Peyer's patch (tissue), 4 donors: ENCODE measurements at places on chromosomes 2 and 18.

DNA sequence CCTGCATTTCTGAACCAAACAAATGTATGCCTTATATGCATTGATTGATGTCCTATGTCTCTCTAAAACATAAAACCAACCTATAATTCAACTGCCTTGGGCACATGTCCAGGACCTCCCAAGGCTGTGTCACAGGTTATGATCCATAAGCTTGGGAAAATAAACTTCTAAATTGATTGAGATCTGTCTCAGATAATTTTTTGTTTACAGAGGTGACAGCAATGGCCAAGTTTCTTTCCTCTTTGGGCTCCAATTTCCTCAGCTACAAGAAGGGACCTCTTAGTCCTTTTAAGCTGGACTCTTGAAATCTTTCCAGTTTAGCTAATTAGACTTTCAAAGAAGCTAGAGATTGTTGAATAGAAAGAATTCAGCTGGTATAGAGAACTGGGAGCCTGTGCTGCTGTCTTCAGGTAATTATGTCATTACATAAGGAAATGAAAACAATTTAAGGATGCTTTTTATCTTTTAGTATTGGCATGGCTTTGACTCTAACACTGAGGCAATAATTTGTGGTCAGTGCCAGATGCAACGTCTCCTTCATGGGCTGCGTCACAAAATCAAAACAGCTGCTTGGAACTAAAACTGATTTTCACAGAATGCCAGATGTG is 412.1 kb upstream of the TRIB2 start:
- no peak for DNase-seq

DNA sequence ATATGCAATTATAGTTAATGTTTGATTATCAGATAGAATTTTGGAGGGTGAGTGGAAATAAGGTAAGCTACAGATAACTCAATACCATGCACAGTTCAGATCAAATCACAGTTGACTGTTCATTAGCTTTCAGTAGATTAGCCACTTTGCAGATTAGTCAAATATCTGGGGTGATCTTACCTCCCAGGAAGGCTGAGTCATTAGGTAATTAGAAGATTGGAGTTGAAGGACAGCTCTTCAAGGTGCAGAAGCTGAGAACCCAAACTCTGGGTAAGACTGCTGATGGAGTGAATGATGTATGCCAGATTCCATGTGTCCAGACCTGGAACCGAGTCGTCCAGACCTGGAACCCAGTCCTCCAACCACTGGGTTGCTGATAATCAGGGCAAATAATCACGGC is 262.8 kb upstream of the UBE2E3 start:
- no peak for DNase-seq

DNA sequence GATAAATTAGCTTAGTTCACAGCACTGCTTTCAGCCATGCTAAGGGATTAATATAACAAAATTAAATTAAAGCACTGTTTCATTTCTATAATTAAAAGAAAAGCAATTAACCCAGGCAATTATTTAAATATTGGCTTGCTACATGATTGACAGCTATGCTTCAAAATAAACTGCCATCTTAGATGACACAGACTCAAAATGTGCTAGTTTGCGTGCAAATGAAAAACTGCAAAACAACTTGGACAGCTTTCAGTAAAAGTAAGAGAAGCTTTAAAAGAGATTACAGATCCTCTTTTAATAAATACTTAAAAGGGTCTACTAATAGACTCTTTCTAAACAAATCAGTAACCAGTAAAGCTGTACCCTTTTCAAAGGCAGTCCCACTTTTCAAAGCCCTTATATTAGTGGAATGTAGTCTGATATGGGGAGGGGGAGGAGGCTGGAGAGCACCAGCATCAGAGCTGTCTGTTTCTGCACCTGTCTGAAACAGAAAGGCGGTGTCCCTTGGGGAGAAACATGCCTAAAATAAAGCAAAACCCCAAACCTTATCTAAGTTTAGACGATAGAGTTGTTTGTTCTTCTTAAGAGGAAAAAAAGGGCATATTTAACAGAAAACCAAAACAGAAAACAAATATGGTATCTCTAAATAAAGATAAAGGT is 20.8 kb downstream of the EIF2AK3 start:
- DNase-seq, result peak; percentile 59

- DNase-seq, result no peak
Measured at GRCh38 chr18:6057604-6058003, 162.3 kb upstream of the TMEM200C start.

GRCh38 chr2:101803128-101803527 is 105.6 kb downstream of the MAP4K4 start:
- no peak for DNase-seq

DNA sequence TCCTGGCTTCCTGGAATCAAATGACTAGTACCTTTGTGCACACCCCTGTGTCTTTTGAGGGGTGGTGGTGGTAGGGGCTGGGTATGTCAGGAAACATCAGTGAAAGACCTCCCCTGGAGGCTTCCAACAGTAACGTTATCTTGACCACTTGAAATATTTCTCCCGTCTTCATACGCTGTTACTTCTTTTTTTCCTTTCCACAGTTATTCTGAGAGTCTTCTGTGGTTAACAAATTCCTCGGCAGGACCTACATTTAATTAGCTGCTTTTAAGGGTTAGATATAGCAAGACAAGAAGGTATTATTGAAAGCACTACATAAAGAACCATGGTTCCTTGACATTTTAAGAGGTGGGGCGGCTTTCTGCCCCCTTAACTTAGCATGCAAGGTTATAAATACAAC is 34.6 kb downstream of the UGP2 start:
- DNase-seq, result no peak
